Activated T-helper 1 cell treated with Interleukin-2 at 50 U/mL for 16 hours (primary cell): ENCODE measurements at places on chromosomes 7 and 10.

GRCh38 chr10:5549462-5550249 is 24.9 kb downstream of the CALML3 start:
- no peak for DNase-seq

DNA sequence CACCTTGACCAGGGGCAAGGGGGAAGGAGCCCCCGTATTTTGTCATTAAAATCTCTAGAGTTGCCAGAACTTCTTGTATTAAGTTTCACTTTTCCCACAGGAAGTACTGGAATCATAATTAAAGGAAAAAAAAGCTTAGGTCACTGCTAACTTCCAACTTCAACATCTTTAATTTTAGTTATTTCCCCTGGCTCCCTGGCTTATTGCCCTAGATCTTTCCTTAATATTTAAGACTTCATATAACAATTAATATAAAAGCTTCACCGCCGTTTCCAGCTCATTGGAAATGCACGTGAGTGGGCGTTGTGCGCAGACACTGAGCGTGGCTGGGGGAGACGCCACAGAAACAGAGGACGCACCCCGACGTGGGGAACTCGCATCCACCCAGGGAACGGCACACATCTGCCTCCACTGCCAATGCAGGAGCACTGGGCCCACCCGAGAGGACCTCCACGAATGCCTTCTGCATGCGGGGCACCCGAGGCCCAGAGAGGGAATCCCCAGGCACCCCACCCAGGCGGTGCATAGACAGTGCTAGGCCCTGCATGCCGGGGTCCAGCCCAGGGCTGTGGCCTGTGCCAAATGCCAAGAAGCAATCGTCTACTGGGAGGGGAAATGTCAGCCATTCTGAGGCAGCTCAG is 72.2 kb downstream of the ADARB2 start:
- no peak for DNase-seq

GRCh38 chr7:64192148-64192704 is 14.8 kb upstream of the ZNF735 start:
- no peak for DNase-seq

- no peak for DNase-seq
Measured at GRCh38 chr7:42483886-42484285, 246.9 kb upstream of the GLI3 start.

DNA sequence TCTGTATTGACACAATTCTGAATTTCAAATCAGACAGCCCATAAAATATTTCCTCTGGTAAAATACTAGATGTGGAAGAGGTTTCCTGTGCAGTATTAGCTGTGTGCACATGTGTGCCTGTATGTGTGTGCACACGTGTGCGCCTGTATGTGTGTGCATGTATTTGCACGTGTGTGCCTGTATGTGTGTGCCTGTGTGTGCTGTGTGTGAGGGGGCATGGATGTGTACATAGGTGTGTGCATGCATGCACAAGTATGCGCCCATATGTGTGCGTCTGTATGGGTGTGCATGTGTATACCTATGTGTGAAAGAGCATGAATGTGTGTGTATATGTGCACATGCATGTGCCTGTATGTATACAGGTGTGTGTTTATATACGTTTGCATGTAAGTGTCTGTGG is 191.4 kb downstream of the KLF6 start:
- DNase-seq, result no peak

DNA sequence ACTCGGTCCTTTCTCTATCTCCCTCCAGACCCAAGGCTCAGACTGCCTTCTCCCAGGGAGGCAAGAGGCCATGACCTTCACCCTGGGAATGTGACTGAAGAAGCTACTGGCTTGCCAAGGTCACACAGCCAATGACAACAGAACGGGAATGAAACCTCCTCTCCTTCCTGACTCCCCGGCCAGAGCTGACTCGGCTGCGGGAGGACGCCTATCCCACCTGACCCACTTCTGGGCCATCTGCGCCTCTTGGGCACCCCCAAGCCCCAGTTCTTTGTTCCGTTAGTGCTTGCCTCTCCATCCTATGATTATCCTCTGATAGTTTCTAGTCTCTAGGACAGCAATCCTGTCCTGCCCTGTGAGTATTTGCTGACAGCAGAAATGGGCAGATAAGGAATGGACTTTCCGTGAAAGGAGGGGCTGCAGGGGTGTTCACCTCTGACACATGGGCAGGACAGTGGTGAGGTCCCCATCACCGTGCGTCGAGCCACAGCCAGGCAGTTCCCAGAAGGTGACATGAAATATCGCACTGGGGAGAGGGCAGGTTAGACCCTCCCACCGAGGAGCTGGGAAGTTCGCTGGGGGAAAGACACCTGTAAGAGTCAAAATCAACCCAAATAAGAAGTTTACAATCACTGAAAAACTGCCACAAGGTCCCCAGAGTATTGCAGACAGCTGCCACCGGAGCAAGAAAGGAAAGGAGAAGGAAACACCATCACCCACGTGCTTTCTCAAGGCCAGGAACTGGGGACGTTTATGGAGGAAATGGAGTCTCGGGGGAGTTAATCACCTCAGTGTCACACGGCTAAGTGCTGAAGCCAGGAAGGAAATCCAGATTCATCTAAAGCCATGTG is 63.0 kb downstream of the INSIG1 start:
- DNase-seq, result no peak

- DNase-seq, result no peak
Measured at GRCh38 chr7:133290676-133291333, 37.9 kb downstream of the EXOC4 start.

DNA sequence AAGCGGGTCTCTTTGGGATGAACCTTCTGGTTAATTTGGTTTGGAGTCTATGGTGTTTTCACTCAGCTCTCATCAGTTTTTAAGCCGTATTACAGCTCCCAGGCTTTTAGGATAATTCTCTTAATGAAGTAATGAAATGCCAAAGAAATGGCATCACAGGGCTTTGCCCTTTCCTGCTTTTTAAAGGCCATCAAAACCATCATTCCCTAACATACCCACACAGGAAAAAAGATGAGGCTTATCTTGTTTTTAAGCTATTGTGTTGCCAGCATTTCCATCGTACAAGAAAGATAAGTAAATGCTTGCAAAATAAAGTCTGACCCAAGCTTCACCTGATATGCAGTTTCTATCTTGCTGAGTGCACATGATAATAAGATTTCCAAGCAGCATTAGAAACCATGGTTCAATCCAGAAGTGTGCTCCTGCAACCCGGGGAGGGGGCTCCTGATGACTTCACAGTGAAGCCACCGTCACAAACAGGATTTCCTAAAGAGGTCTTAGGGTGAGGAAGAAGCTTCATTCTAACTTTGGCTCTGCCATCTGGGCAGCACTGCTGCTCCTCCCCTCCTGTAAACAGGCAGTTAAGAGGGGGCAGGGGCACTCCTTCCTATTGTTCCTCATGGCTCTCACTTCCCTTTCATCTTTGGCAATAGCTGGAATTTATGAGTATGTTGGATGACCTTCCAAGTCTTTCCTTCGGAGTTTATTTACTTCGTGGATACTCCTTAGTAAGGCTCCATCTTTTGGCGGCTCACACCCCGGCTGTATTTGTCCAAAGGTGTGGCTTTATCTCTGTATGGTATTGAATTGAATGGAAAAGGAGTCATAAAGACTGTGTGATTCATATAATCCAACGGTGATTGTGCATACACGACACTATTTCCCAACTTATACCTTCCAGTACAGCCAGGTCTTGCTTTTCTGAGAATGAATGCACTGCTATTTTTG is 55.2 kb upstream of the FAM133B start:
- DNase-seq, result no peak

DNA sequence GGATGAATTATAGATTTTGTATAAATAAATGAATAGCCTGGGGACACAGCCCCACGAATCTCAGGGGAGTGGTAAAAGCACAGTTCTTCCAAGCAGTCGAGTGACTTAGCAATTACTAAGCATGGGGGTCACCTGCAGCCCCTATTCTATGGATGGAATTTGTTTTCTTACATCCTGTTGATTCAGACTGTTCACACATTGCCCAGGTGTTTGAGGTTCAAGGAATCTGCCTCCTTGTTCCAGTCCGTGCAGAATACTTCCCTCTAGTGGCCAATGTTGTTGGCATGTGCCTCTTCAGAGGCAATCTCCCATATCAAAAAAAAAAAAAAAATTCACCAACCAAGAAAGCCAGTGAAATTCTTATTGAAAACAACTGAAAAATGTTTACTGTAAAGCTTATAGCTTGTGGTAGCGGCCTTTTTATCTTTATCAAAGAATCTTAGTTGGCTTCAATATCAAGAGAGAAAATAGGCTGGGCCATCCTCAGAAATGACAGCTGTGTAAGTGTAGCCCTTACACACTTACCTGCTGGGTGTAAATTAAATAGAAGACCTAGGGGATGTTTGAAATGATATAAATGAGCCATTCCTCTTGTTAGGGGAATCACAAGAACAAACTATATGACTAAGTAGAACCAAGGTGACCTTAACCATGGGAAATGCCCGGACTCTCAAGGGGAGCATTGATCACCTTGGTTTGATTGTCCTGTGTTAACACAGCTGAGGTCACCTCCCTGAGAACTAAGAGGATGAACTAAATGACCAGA is 7.8 kb downstream of the LIPM start:
- no peak for DNase-seq

DNA sequence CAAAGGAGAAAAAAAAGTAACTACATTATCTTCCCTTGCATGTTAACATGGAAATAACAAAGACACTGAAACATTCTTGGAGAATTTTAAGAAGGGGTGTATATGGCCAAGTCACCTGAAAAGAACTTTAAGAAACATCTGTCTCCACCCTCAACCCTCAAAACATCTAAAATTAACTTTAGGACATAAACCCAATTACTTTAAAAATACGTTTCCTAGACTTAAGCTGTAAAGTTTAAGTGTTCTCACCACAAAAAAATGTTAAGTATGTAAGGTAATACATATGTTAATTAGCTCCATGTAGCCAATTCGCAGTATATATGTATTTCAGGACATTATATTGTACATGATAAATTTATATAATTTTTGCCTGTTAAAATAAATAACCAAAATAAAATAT is 71.1 kb upstream of the GLCCI1 start:
- no peak for DNase-seq

GRCh38 chr7:101943889-101944600 is 126.6 kb downstream of the CUX1 start:
- no peak for DNase-seq

DNA sequence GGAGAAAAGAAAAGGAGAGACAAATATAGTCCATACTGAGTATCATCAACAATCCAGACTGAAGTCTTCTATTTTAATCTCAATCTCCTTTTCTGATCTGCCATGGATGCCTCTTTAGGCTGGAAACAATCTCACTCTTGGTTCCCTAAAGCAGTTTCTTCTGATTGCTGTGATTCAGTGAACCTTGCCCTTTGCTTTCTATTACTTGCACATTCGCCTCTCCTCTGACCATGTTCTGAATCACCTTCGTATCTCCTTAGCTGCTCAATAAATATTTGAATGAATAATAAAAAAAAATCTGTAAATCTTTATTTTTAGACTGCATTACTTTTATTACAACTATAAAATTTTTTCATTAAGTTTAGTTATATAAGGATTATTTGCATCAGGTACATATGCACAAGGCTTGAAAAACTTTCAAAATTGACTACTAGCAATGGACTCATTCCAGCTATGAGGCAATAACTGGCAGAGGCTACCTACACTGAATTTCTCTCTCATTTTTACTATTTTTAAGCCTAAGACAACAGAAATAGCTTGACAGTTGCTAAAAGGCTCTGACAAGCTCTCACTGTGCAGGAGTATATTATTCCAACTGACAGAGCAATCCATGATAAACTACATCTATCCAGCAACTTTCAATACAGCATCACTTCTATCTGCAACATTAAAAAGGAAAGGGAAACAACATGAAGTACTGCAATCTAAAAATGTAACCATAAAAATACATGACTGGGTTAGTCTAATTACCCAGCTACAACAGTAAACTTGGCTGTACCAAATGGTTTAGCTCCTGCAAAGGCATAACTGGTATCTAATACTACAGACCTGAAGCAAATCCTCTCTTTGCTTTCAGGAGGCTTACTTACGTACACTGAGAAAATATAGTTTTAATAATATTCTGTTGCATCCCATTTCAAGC is 25.6 kb downstream of the TM9SF3 start:
- no peak for DNase-seq

DNA sequence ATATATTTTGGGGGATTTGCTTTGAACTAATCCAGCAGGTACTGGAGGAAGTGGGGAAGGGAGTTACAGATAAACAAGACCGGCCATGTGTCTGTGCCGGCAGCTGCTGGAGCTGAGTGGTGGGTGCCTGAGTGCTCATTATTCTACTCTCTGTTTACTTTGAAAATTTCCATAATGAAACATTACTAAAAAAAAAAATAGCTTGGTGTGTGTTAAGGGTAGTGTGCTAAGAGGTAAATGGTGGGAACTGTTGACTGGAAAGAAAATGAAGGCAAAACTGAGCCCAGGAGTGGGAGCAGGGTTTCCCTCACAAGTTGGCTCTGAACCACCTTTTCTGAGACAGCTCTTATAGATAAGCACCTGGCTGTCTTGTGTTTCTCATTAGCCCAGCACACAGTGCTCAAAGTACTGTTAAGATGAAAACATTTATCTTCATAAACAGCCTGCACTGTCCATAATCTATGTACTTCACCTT is 50.6 kb downstream of the PARD3 start:
- DNase-seq, result no peak

- no peak for DNase-seq
Measured at GRCh38 chr7:25790963-25791362, 361.0 kb upstream of the NFE2L3 start.

DNA sequence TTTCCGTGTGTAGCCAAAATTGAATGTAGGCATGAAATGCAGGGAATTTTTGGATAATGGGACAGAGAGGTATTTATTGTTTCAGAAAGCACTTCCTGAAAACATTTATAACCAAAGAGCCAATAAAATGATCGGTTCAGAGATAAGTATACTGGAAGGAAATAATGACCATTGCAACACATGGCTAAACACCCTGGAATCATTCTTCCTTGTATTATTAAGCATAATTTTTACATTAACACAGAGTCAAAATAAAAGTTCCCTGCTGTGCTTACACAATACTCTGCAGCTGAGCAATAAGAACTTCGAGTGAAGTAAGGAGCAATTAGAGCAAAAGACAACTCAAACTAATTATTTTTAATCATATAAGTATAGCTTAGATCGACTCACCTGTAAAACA is 648.3 kb downstream of the TNS3 start:
- no peak for DNase-seq

GRCh38 chr10:37752334-37752875 is 105.0 kb downstream of the ZNF248 start:
- no peak for DNase-seq

DNA sequence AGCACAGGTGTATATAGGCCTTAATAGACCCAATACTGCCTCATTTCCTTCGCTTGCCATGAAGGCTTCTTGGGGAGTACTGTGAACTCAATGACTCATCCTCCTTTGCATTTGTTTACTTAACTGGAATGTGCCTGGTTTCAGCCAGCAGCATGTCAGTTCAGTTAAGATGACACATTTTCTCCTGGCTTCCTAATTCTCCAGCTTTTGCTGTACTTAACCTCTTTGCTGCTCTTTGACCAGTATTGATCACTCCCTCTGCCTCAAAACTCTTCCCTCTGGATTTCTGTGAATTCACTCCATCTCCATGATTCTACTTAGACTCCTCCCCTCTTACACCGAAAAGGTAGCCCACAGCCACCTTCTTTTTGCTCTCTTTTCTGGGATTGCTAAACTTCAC is 135.7 kb downstream of the MAGI2 start:
- no peak for DNase-seq
